ENCODE measurements at places on chromosomes 1 and 21. TPM values are rescaled to one million over a fixed set of nuclear protein-coding genes. Genes with fewer than 3 reads are reported as not detected.

The DARS2 gene
- 10.0 TPM for total RNA-seq

The ANKRD34A gene
- total RNA-seq: 1.1 TPM

The PALMD gene
- total RNA-seq: 24.1 TPM

The MANEAL gene
- total RNA-seq: 1.8 TPM

The MAP10 gene
- 2.4 TPM for total RNA-seq

The TTC39A gene
- total RNA-seq: 4.0 TPM

The TEDDM1 gene
- not detected for total RNA-seq

The RFX5 gene
- 51.7 TPM for total RNA-seq

DNA sequence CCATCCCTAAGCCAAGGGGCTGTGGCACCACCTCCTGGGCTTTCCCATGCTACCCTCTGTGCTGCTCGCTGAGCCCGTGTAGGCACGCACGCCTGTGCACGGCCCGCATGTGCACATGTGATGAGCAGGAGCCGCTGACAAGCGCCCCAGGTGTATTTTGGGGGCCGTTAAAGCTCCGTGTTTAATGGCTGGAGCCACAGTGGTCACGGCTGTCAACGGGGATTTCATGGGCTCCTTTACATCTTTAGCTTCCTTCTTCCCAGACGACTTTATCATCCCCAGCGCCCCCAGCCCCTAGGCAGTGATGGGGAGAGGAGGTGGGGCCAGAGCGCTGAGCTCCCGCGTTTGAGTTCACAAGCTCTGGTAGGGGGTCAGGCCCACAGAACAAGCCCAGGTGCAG, 11.7 kb upstream of the EPHA8 start:
- DNase-seq: no peak
- no peak overlapping the region for H3K27ac ChIP-seq
- no peaks in the 10 kb centered on the region for H3K27me3 ChIP-seq
- H3K36me3 ChIP-seq: no peaks in the 10 kb centered on the region
- no peak overlapping the region for H3K4me3 ChIP-seq
- H3K4me1 ChIP-seq: peaks cover 6% of the 10 kb centered on the region

- no peak for DNase-seq
- peaks cover 41% of the 10 kb centered on the region for H3K4me1 ChIP-seq
- no peak overlapping the region for H3K4me3 ChIP-seq
- H3K36me3 ChIP-seq: no peaks in the 10 kb centered on the region
- no peaks in the 10 kb centered on the region for H3K27me3 ChIP-seq
Observed at GRCh38 chr1:175388285-175388684, 195.7 kb upstream of the KIAA0040 start.

GRCh38 chr1:22275626-22276395, 132.9 kb upstream of the WNT4 start:
- H3K27ac ChIP-seq: no peak overlapping the region
- no peaks in the 10 kb centered on the region for H3K27me3 ChIP-seq
- DNase-seq: no peak
- H3K4me1 ChIP-seq: no peaks in the 10 kb centered on the region

- peak overlapping the region; percentile 84 for H3K4me3 ChIP-seq
- H3K36me3 ChIP-seq: no peaks in the 10 kb centered on the region
- H3K27ac ChIP-seq: no peak overlapping the region
- no peak for DNase-seq
- H3K27me3 ChIP-seq: no peaks in the 10 kb centered on the region
Observed at GRCh38 chr21:34613679-34614627, 960 bp downstream of the RCAN1 start.

- H3K27me3 ChIP-seq: no peaks in the 10 kb centered on the region
- no peak for DNase-seq
Observed at GRCh38 chr1:35663434-35663833, 22.1 kb upstream of the PSMB2 start.

- no peak for DNase-seq
- no peaks in the 10 kb centered on the region for H3K36me3 ChIP-seq
Observed at GRCh38 chr1:116569776-116570357, 959 bp downstream of the CD58 start.

DNA sequence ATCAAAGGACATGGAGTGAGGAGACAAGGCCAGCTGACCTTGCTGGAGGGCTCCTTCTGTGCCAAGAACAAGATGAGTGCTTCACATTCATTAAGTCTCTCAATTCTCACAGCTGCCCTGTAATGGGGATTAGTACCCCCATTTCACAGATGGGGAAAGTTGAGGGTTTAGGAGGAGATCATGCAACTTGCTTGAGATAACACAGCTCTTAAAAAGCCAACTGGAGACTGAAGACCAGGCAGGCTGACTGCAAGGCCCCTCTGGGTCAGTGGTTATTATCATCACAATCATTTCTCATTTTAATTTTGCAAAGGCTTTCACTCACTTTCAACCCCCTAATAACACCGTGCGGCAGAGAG, 46.8 kb downstream of the GPR161 start:
- no peak for DNase-seq
- H3K27me3 ChIP-seq: no peaks in the 10 kb centered on the region
- H3K4me3 ChIP-seq: no peak overlapping the region

- no peak overlapping the region for H3K4me3 ChIP-seq
- H3K4me1 ChIP-seq: no peaks in the 10 kb centered on the region
Observed at GRCh38 chr21:40719615-40720014, 127.3 kb downstream of the DSCAM start.

GRCh38 chr1:106621853-106622252, 434.6 kb upstream of the PRMT6 start:
- H3K27ac ChIP-seq: no peak overlapping the region
- no peaks in the 10 kb centered on the region for H3K4me1 ChIP-seq
- H3K4me3 ChIP-seq: no peak overlapping the region
- no peak for DNase-seq
- H3K36me3 ChIP-seq: no peaks in the 10 kb centered on the region
- H3K27me3 ChIP-seq: no peaks in the 10 kb centered on the region

GRCh38 chr1:154179946-154180687, 11.8 kb downstream of the TPM3 start:
- H3K27ac ChIP-seq: no peak overlapping the region
- no peaks in the 10 kb centered on the region for H3K36me3 ChIP-seq
- H3K4me3 ChIP-seq: peak overlapping the region; percentile 5
- H3K27me3 ChIP-seq: no peaks in the 10 kb centered on the region
- DNase-seq: no peak
- peaks cover 48% of the 10 kb centered on the region for H3K4me1 ChIP-seq

- H3K27ac ChIP-seq: no peak overlapping the region
- no peaks in the 10 kb centered on the region for H3K27me3 ChIP-seq
- DNase-seq: no peak
- no peaks in the 10 kb centered on the region for H3K36me3 ChIP-seq
- no peak overlapping the region for H3K4me3 ChIP-seq
- H3K4me1 ChIP-seq: no peaks in the 10 kb centered on the region
Observed at GRCh38 chr1:29981586-29982239, 741.7 kb downstream of the MATN1 start.

- H3K4me1 ChIP-seq: peaks cover 53% of the 10 kb centered on the region
- H3K27me3 ChIP-seq: no peaks in the 10 kb centered on the region
- no peak overlapping the region for H3K4me3 ChIP-seq
- H3K36me3 ChIP-seq: no peaks in the 10 kb centered on the region
- DNase-seq: no peak
Observed at GRCh38 chr21:46456750-46457149, 1.9 kb upstream of the DIP2A start.

DNA sequence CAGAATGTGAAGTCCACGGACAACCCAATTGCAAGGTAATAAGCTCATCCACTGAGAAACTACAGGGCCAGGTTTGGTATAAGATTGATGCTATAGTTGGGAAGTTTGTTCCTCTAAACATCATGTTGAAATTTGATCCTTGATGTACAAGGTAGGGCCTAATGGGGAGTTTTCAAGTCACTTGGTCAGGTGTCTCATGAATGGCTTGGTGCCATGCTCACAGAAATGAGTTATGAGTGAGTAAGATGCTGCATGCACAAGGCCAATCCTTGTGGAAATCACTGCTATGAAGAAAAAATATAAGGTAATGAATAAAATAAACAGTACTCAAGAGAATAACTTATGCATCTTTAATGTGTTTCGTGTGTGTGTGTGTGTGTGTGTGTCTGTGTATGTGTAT, 1891.2 kb downstream of the NCAM2 start:
- H3K36me3 ChIP-seq: no peaks in the 10 kb centered on the region
- DNase-seq: no peak
- no peak overlapping the region for H3K4me3 ChIP-seq

DNA sequence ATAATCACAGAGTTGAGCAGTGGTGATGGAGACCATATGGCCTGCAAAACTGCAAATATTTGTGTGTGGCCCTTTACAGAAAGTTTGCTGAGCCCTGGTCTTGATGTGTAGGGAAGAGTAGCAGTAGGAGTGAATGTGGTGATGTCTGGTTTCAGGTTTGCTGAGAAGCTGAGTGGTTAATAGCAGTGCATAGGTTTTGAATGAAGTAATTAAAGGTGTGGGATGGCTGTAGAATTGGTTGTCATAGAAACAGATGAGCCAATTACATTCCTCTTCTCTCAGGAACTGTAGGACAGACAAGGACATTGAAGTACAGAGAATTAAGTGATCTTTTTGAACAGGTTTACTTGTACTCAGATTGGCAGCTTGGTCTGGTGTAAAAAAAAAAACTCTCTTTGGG, 37.4 kb downstream of the PRDM2 start:
- H3K4me1 ChIP-seq: peaks cover 28% of the 10 kb centered on the region
- H3K27ac ChIP-seq: no peak overlapping the region
- no peak overlapping the region for H3K4me3 ChIP-seq
- DNase-seq: no peak
- no peaks in the 10 kb centered on the region for H3K36me3 ChIP-seq

GRCh38 chr1:26684763-26685508, 10.9 kb upstream of the ARID1A start:
- H3K27me3 ChIP-seq: no peaks in the 10 kb centered on the region
- peaks cover 23% of the 10 kb centered on the region for H3K4me1 ChIP-seq
- H3K4me3 ChIP-seq: peak overlapping the region; percentile 35
- H3K27ac ChIP-seq: no peak overlapping the region
- DNase-seq: no peak
- no peaks in the 10 kb centered on the region for H3K36me3 ChIP-seq

DNA sequence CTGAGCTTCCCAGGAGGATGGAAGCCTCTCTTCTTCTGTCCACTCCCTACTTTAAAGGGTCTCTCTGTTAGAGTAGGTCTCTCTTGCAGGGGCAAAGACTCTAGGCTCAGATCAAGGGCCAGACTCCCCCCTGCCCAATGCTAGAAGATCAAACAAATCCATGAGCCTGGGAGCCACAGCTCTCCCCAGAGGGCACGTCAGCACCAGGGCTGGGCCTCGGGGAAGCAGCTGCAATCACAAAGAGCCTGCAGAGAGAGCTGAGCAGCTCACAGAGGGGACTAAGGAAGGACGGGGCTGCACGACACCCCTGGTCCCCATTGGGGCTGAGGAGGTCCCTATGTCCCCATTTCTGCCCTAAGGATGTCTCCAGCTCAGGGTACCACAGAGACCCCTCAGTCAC, 3.9 kb downstream of the CNTN2 start:
- no peaks in the 10 kb centered on the region for H3K36me3 ChIP-seq
- H3K4me1 ChIP-seq: no peaks in the 10 kb centered on the region
- no peak overlapping the region for H3K4me3 ChIP-seq
- H3K27me3 ChIP-seq: no peaks in the 10 kb centered on the region
- no peak for DNase-seq
- no peak overlapping the region for H3K27ac ChIP-seq

- no peaks in the 10 kb centered on the region for H3K27me3 ChIP-seq
- H3K4me1 ChIP-seq: no peaks in the 10 kb centered on the region
- H3K4me3 ChIP-seq: no peak overlapping the region
- no peak overlapping the region for H3K27ac ChIP-seq
- no peak for DNase-seq
Observed at GRCh38 chr1:3593745-3594144, 17.6 kb downstream of the MEGF6 start.

DNA sequence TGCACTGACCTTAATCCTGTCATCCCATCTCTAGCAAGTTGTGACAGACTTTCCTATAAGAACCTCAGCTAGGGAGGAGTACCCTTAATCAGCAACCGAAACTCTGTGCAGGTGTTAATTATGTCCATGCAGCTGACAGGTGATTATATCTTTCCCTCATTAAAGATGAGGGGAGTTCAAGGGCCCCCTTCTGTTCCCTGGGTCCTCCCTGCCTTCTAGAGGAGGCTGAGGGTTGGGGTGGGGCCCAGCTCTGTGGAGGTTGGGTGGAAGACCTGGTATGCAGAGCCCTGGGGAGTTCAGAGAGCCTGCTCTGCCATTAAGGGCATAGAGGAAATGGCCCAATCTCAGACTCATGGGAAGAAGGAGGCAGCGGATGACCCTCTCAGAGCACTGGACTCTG, 35.6 kb upstream of the CRNN start:
- no peak overlapping the region for H3K27ac ChIP-seq
- no peak for DNase-seq
- no peaks in the 10 kb centered on the region for H3K4me1 ChIP-seq
- no peaks in the 10 kb centered on the region for H3K27me3 ChIP-seq
- no peaks in the 10 kb centered on the region for H3K36me3 ChIP-seq

- H3K4me1 ChIP-seq: peaks cover 9% of the 10 kb centered on the region
- H3K4me3 ChIP-seq: no peak overlapping the region
- H3K27me3 ChIP-seq: no peaks in the 10 kb centered on the region
- H3K36me3 ChIP-seq: no peaks in the 10 kb centered on the region
- DNase-seq: no peak
Observed at GRCh38 chr1:218430822-218431221, 85.7 kb downstream of the TGFB2 start.

DNA sequence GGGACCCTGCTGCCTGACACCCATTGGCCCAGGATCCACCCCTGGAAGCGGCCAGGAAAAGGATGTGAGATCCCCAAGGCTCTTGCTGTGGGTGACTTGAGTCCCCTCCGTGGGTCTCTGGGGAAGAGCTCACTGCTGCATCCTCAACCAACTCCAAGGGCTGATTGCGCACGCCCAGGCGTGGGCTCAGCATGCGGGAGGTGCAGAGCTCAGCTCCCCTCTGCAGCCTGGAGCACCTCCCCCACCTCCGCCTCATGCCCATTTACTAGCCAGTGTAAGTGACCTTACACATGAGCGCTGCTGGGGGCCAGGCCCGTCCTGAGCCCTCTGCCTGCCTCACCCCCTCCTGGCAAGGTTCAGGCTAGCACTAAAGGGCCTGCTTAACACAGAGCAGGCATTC, 138.4 kb upstream of the VAMP3 start:
- H3K4me3 ChIP-seq: no peak overlapping the region
- H3K27ac ChIP-seq: no peak overlapping the region
- no peaks in the 10 kb centered on the region for H3K36me3 ChIP-seq
- no peak for DNase-seq
- H3K4me1 ChIP-seq: no peaks in the 10 kb centered on the region

DNA sequence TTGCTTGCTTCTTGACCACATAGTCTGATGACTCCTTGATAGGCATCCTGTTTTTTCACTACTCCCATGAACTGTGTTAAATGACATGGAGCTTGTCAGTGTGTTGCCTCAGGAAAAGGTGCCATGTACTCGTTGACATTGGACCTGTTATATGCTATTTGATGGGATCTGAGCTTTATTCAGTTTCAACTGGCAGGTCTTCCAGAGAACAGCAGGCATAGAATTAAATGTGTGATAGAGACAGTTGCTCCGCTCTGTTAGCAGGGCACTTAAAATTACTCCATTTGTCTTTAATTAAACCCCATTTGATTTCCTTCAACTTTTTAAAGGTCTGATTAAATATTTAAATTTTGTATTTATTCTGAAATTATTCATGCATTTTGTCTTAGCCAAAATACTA, 189.7 kb upstream of the ADGRL4 start:
- H3K27me3 ChIP-seq: no peaks in the 10 kb centered on the region
- no peak for DNase-seq
- H3K27ac ChIP-seq: no peak overlapping the region
- H3K4me1 ChIP-seq: no peaks in the 10 kb centered on the region
- no peaks in the 10 kb centered on the region for H3K36me3 ChIP-seq
- H3K4me3 ChIP-seq: no peak overlapping the region

- no peak overlapping the region for H3K4me3 ChIP-seq
- H3K36me3 ChIP-seq: no peaks in the 10 kb centered on the region
- H3K4me1 ChIP-seq: no peaks in the 10 kb centered on the region
Observed at GRCh38 chr1:182050481-182051448, 10.7 kb downstream of the ZNF648 start.

All from thoracic aorta (tissue), 2 donors.